ENCODE measurements at places on chromosomes 2 and 18. TPM values are rescaled to one million over a fixed set of nuclear protein-coding genes. Genes with fewer than 3 reads are reported as not detected.

DNA sequence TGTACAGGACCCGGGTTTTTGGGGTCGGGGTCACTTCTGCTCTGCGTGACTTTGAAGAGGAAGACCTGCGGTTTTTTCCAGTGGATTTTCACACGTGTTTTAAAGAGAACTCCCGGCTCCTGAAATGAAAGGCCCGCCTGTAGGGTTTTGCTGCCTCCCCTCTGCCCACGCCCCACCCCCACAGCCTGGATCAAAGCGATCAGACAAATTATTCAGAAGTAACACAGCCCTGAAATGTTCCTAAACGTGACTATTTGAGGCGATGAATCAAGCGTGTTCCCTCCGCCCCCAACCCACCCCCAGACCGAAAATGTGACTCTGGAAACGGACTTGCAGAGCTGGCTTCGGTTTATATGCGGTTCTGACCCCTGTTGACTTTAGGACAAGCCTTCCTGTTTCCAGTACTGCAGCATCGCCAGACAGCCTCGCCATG, 28.7 kb upstream of the SMIM21 start:
- no peak overlapping the region for H3K27ac ChIP-seq
- no peak for DNase-seq
- H3K27me3 ChIP-seq: no peaks in the 10 kb centered on the region
- H3K4me3 ChIP-seq: peak overlapping the region; percentile 30
- H3K36me3 ChIP-seq: no peaks in the 10 kb centered on the region

DNA sequence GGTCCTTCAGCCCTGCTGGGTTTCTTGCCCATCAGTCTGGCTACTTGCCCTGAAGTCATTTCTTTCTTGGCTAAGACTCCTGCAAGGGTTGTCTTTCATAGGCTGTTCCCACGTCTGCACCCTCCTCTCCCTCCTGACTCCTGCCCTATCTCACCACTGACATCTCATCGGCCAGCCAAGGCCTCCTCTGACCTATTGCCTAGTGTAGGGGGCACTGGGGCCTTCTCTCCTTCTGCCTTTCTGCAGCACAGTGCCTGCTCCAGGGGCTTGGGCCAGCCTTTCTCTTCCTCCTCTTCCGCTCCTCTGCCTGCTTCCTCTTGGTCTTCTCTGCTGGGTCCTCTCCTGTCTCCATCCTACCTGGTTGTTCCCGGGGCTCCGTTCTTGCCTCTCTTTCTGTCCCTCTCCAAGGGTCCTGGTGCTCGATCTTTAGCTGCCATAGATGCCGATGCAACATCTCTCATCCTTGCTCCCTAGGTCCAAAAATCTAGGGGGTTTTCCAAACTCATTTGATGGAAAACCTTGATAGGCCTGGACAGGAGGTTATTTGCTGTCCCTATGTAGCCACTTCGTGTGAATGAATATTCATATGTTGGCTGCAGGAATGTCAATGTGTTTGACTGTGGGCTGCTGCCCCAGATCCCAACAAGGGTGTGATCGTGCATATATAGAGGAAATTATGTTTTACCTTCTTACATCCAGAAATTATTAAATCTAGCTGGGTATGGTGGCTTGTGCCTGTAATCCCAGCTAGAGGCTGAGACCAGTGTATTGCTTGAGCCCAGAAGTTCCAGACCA, 9.7 kb upstream of the NT5DC4 start:
- no peak overlapping the region for H3K27ac ChIP-seq
- DNase-seq: no peak
- H3K4me3 ChIP-seq: no peak overlapping the region

DNA sequence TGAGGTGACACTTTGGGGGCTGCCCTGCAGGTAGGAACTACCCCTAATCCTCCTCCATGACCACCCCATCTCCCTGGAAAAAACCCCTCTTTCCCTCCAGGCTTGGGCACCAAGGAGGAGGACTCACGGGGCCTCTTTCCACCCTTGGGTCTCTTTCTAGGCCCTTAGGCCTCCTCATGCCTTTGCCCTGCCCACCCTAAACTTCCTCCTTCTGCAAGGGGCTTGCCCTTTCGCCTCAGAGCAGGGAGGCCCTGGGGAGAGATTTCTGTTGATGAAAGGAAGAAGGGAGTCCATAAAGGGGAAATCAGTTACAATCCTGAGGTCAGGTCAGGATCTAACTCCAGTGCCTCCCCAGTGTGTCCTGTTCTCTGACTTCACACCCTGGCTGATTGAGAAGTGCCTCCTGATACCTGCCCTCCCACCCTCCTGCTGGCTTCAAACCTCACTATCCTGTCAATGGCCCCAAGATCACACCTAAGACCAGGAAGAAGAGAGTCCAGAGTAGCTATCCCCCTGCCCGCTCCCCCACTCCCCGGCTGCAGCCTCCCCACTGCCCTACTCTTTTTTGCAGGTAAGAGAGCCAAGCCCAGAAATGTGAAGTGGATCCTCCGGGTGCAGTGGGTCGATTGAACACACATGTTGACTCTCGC, 16.7 kb upstream of the TNS1 start:
- H3K4me3 ChIP-seq: peak overlapping the region; percentile 40
- peak; percentile 9 for DNase-seq
- H3K27me3 ChIP-seq: no peaks in the 10 kb centered on the region
- H3K4me1 ChIP-seq: peaks cover 85% of the 10 kb centered on the region
- H3K27ac ChIP-seq: peak overlapping the region; percentile 95

GRCh38 chr2:168490015-168490874, 34.2 kb downstream of the CERS6 start:
- peaks cover 13% of the 10 kb centered on the region for H3K4me1 ChIP-seq
- peak overlapping the region; percentile 44 for H3K27ac ChIP-seq
- no peaks in the 10 kb centered on the region for H3K36me3 ChIP-seq
- H3K4me3 ChIP-seq: peak overlapping the region; percentile 3
- peak; percentile 41 for DNase-seq

The RASGRP3 gene
- total RNA-seq: 12.2 TPM

Data from gastrocnemius medialis (tissue), 4 donors.